Stimulated activated CD8-positive, alpha-beta memory T cell treated with anti-CD3 and anti-CD28 coated beads, Interleukin-2, amount 100 ng/mL, for 1 hour (primary cell): ENCODE measurements at places on chromosomes 12 and 14.
A peak's percentile ranks its signal among the peaks of the same experiment; 100 is the strongest.

DNA sequence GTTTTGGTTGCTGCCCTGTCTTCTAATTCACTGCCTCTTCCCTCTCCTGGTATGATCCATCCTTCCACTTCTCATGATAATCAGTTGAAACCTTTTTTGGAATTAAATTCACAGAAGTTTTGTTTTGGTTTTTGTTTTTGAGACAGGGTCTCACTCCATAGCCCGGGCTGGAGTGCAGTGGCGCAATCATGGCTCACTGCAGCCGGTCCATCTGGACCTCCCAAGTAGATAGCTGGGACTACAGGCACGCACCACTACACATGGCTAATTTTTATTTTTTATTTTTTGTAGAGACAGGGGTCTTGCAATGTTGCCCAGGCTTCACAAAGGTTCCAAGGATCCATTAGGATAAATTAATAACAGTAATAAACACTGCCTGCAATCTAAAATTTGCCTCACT is 164.3 kb downstream of the PRKCH start:
- DNase-seq, result no peak

- no peak for DNase-seq
Observed at GRCh38 chr12:106135075-106135474, 3.7 kb downstream of the NUAK1 start.

DNA sequence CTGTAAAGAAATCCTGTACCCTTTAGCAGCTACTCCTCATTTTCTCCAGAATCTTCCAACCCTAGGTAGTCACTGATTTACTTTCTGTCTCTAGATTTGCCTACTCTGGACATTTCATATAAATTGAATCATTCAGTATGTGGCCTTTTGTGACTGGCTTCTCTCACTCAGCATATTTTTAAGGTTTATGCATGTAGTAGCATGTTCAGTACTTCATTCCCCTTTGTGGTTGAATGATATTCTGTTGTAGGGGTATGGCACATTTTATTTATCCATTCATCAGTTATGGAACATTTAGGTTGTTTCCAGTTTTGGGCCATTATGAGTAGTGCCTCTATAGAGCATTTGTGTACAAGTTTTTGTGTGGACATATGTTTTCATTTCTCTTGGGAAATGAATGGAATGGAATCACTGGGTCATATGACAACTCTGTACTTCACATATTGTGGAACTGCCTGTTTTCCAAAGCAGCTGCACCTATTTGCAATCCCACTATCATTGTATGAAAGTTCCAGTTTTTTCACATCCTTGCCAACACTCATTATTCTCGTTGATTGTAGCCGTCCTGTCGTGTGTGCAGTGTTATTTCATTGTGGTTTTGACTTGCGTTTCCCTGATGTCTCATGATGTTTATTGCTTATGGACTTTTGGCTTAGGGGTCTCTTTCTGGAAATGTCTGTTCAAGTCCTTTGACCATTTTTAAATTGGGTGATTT is 57.2 kb downstream of the ATF7IP start:
- no peak for DNase-seq

GRCh38 chr12:2806700-2807099 is 5.8 kb upstream of the ITFG2 start:
- no peak for DNase-seq

DNA sequence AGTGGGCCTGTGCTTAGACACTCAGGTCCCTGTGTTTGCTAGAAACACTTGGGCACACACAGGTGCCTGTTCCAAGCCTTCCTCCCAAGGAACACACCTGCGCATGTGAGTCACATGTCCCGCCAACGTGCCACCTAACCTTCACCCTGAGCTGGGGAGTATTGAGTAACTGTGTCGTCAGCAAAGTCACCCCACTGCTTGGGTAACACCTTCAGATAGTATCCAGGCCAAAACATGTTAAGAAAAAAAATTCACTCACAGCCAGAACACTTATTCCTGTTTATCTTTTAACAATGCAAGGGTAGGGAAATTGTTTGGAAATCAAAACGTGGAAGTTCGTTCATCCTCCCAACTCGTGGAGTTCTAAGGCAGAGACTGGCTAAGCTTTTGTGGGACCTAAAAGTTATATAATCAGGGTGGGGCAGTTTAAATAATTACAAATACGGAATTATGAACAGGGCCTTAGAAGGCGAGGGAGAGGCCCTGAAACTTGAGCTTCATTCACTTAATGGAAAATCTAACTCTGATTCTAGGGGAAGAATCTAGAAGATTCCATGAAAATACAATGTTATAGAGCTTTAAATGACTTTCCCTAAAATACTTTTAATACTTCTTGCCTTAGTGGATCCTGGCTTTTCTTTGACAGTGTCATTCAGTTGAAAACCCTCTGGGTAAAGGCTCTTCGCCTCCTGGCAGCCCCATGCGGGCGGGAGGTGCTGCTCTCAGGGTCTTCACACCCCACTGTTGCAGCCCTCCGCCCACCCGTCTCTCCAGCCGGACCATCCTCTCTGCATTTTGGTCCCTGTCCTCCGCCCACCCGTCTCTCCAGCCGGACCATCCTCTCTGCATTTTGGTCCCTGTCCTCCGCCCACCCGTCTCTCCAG is 30.3 kb upstream of the ADIPOR2 start:
- DNase-seq, result peak; percentile 14

- no peak for DNase-seq
Observed at GRCh38 chr14:94472842-94473241, 3.2 kb downstream of the SERPINA9 start.

GRCh38 chr12:52310622-52311284 is 10.4 kb downstream of the KRT83 start:
- DNase-seq, result no peak

DNA sequence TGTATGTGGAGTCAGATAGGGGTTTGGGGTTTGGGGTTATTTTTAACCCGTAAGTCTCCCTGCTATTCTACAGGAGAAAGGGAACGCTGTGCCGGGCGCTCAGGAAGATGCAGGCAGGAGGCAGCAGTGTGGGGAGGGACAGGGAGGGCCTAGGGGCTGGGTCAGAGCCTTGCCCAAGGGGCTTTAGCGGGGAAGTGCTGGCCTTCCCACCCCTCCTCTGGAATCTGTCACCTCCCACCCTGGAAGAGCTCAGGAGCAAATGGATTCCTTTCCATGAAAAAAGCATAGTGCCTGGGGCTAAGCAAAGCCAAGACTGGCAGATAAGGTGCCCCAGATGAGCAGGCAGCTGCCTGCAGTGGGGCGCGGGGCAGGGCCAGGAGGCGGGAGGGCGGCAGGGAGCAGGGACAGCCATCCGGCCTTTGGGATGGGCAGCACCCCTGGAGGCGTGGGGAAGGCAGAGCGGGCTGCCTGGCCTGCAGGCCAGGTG is 7.3 kb upstream of the INF2 start:
- no peak for DNase-seq

- DNase-seq, result no peak
Observed at GRCh38 chr12:68479261-68479895, 131.3 kb upstream of the RAP1B start.

DNA sequence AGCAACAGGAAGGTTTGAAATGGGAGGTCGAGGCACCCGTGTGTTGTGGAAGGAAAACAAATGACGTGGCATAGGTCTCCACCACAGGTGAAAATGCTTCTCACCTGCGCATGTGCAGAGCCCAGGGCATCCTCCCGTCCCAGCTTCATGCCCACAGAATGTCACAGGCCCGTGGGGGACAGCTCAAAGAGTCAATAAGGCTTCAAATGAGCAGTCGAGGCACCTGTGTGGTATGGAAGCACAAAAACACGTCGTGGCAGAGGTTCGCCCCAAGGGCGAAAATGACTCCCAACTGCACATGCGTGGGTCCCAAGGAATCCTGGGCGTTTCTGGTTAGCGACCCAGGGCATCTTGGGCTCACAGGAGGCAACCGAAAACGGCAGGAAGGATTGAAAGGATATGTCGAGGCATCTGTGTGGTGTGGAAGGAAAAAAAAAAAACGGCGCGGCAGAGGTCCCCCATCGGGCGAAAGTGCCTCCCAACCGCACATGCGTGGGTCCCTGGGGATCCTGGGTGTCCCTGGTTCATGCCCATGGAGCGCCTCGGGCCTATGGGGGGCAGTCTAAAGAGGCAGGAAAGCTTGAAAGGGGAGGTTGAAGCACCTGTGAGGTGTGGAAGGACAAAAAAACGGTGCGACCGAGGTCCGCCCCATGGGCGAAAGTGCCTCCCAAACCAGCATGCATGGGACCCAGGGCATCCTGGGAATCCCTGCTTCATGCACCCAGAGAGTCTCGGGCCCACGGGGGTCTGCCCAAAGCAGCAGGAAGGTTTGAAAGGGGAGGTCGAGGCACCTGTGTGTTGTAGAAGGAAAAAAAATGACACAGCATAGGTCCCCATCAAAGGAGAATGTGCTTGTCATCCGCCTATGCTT is 578.5 kb downstream of the ALG10 start:
- no peak for DNase-seq

GRCh38 chr14:28151926-28152325 is 614.7 kb upstream of the FOXG1 start:
- DNase-seq, result no peak
